ENCODE measurements at places on chromosomes 11 and 22.

DNA sequence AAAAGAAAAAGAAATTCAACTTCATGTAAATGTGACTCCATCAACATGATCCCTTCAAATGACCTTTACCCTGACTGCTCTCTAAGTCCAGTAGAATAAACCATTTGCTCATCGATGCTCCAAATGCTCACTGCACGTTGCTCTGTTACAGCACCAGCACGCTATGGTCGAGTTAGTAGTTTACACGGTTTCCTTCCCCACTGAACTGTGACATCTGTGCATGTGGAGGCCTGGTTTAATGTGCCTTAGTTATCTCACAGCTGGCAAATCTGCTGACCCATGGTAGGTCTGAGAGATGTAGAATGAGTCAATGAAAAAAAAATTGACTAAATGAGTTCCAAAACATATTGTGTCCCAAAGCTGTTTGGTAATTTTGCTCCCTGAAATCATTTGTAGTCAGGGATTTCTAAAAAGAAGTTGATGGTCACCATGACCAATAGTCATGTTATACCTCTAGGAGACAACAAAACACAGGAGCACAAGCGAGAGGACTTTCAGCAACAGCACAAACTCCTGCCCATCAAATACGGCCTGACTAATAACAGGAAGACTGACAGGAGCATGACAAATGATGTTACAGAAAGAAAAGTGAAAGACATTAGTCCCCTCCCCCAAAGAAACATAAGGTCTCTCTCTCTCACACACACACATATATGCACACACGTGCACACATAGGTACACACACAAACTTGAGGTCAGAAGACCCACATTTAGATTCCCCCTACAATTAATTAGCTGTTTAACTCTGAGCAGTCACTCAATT is 624.5 kb downstream of the OPCML start:
- DNase-seq = no peak

- DNase-seq = no peak
Observed at GRCh38 chr22:34475886-34476285, 555.6 kb upstream of the LARGE1 start.

DNA sequence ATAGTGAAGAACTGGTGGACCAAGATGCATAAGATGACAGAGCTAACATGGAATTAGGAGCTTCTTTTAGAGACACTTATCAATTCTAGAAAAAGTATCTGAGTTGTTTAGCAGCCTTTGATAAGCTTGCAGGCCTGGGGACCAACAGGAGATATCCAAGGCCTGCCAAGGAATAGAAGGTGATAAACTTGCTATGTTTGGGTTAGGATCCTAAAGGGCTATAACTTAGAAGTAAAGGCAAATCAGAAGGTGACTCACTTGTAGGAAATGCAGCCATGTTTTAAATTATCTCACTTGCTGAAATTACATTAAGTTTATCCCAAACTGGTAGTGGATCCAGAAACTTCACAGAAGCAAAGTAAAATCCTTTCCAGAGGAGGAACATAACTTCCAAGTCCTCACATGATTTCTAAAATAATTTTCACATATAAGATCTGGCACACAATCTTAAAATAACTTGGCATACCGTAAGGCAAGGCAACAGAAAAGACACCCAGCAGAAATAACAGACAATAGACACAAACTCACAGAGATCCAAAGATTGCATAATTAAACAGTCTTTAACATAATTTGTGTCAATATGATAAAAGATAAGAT is 69.6 kb upstream of the TEAD1 start:
- DNase-seq = no peak

DNA sequence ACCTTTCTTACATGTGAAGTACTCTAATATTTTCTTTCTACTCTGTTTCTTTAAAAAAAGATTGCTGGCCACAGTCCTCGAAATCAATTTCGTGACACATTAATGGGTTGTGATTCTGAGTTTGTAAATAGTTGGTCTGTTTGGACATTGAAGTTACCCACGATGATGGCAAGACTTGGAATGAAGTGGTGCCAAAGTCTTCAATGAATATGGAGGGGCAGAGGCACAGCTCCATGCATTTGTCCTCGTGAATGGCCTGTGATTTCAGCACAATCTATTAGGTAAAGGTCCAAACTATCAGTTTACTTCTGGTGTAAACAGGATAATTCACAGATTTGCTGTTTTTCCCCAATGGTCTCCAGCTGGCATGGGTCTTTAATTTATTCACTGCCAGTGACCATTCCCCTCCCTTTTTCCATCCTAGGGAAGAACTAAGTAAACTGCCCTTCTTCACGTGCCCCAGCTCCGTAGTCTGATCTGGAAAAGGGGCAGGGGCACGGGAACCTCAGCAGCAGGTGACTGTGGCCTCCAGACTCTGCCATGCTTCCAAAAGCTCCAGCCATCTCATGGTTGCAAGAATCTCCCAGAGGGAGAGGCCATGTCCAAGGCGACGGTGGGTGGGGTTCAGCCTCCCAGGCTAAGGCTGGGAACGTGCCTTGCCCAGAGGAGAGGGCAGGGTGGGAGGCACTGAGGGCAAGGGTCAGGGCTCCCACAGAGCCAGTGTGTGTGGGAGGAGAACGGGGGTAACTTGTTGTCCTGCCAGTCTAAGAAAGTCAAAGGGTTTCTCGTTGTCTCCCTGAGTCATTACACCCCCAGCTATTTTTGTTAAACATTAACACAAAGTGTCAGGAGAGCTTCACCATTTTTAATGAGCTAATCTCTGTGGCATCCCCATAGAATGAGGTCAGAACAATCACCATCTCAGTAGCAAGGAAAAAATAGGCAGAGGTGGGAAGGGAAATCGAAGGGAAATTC is 16.9 kb upstream of the PEX26 start:
- no peak for DNase-seq

GRCh38 chr11:65859812-65860277 is 388 bp upstream of the MUS81 start:
- DNase-seq = peak; percentile 42

DNA sequence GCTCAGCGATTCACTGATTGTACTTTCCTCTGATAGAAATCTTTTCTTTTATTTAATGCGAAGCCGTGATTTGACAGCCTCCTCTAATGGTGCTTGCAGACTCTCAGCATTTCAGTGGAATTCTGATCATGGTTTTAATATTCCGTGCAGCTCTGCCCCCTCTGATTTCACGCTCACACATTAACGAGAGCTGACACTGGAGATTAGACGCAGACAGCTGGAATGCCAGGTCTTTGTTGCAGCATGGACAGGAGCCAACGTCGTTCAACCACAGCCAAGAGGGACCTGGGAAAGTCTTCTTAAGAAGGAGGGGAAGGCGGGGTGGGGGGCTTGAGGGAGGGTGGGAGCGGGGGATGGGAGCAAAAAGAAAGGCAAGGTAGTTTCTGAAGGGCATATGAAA is 186.4 kb downstream of the BLID start:
- DNase-seq = no peak

GRCh38 chr11:129814244-129815014 is 1.2 kb upstream of the TMEM45B start:
- peak; percentile 70 for DNase-seq

- DNase-seq = no peak
Observed at GRCh38 chr11:12565406-12565805, 108.8 kb upstream of the TEAD1 start.

DNA sequence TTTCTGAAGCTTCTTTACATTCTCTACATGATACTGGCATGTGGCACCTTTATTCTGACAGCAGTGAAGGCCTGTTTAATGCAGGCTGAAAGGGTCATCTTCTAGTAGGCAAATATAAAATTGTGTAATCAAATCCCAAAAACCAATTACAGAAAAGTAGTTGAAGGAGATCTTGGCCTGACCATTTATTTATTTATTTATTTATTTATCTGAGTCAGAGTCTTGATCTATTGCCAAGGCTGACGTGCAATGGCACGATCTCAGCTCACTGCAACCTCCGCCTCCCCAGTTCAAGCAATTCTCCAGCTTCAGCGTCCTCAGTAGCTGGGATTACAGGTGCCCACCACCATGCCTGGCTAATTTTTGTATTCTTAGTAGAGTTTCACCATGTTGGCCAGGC is 22.7 kb upstream of the CECR2 start:
- no peak for DNase-seq

All from stimulated activated CD4-positive, alpha-beta T cell treated with anti-CD3 and anti-CD28 coated beads, Interleukin-4, amount 100 ng/mL, for 4 hours (primary cell).